ENCODE measurements at places on chromosomes 11 and 22. TPM values are rescaled to one million over a fixed set of nuclear protein-coding genes. Genes with fewer than 3 reads are reported as not detected.

SF3A1 gene
- 92.9 TPM for total RNA-seq

ADORA2A gene
- 14.7 TPM for total RNA-seq

MYBPC3 gene
- total RNA-seq = not detected

CREB3L1 gene
- 11.4 TPM for total RNA-seq

TBX10 gene
- not detected for total RNA-seq

COA4 gene
- total RNA-seq = 92.7 TPM

APOA5 gene
- not detected for total RNA-seq

POU2AF3 gene
- total RNA-seq = not detected

B3GAT1 gene
- total RNA-seq = 0.32 TPM

- H3K27ac ChIP-seq = no peak overlapping the region
- no peak for DNase-seq
- H3K4me1 ChIP-seq = no peaks in the 10 kb centered on the region
- H3K36me3 ChIP-seq = no peaks in the 10 kb centered on the region
- H3K27me3 ChIP-seq = no peaks in the 10 kb centered on the region
Observed at GRCh38 chr11:61098778-61099177, 3.5 kb upstream of the CD5 start.

GRCh38 chr22:46393873-46394272, 58.4 kb downstream of the TRMU start:
- DNase-seq = no peak
- H3K4me1 ChIP-seq = no peaks in the 10 kb centered on the region
- no peaks in the 10 kb centered on the region for H3K27me3 ChIP-seq
- no peak overlapping the region for H3K4me3 ChIP-seq

DNA sequence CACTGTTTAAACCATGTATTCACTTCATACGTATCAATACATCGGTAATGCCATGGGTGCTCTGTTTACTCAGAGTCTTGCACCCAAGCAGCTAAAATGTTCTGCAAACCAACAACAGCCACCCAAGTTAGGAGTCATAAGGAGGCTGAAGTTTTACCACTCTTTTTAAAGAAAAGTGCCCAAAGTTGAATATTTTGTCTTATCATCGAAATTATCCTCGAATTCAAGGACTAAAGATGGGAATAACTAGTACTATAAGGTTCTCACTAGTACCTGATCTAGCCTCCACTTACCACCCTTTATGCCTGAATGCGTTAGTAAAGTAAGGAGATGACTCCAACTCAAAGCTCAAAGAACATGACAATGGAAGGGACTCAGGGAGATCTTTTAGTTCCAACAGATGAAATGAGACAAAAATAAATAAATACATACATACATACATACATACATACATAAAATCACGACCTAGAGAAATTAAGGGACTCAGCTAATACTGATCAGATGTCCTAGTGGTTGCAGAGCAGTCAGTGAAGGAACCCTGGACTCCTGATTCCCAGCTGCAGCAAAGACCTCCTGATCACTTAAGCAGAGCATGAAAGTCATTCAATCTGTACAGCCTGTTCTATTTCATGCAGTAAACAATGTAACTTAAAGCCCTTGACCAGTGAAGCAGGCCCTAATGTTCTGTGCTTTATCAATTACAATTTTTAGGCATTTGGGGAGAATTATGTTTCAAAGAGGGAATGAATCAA, 7.7 kb downstream of the OSBP start:
- no peaks in the 10 kb centered on the region for H3K4me1 ChIP-seq
- H3K27me3 ChIP-seq = no peaks in the 10 kb centered on the region
- H3K27ac ChIP-seq = no peak overlapping the region

DNA sequence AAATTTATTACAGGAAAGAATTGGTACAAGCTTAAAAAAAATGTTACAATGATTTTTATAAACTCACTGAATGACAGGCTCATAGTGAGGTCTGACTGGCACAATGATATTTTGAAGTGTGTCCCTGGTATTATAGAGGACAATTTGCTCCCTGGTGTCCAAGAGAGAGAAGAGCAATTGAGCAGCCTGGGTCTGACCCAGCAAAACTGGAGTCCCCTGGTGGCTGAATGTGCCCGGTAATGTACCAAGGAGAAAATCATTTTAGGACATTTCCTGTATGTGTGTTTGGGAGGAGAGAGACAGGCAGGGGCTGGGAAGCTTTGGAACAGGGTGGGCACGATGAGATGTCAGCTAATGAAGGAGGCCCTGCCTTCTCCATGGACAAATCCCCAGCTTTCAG, 125.3 kb downstream of the APOL5 start:
- H3K4me3 ChIP-seq = no peak overlapping the region
- H3K27ac ChIP-seq = peak overlapping the region; percentile 21
- DNase-seq = no peak
- no peaks in the 10 kb centered on the region for H3K36me3 ChIP-seq

DNA sequence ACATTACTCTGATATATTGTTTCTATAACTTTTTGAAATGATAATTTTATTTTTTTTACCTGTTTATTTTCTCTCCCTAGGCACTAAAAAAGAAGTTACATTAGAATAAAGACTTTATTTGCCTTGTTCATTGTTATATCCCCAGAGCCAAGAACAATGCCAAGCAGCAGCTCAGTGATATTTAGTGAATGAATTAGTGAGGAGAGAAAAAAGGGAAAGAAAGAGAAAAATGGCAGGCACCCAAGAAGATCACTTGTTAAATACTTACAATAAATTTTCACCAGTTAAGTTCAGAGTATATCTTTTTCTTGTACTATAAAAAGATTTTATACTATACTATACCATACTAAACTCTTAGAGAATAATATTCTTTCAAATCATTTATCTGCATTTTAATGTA, 13.3 kb upstream of the ANO5 start:
- DNase-seq = no peak
- H3K27me3 ChIP-seq = no peaks in the 10 kb centered on the region
- H3K4me3 ChIP-seq = no peak overlapping the region

DNA sequence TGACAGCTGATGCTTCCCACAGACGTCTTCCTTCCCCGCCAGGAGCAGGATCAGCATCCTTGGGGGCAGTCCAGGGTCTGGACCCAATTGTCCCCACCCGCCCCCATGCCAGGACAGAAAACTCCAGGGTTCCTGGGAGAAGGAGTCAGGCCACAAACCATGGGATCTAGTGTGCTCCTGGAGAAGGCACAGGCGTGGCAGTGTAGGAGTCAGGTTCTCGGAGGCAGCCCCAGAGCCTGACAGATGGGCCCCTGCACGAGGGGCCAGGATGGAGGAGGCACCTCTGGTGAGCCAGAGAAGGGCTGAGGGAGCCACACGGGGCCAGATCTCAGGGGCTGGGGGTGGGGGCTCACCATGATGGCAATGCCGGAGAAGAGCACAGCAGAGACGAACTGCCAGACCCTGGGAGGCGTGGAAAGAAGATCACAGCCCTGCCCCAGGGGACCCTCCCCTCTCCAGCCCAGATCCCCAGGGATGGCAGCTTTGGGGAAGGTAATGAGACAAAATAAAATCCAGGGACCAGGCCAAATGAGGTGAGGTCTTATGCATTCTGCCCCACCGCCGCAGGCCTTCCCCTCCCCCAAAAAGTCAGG, 13.6 kb downstream of the TP53I11 start:
- H3K36me3 ChIP-seq = peaks cover 6% of the 10 kb centered on the region
- H3K4me1 ChIP-seq = no peaks in the 10 kb centered on the region
- H3K4me3 ChIP-seq = no peak overlapping the region
- DNase-seq = no peak

GRCh38 chr11:74085542-74085892, 76.6 kb upstream of the UCP3 start:
- no peak overlapping the region for H3K4me3 ChIP-seq
- H3K27me3 ChIP-seq = no peaks in the 10 kb centered on the region
- DNase-seq = no peak
- H3K27ac ChIP-seq = no peak overlapping the region

DNA sequence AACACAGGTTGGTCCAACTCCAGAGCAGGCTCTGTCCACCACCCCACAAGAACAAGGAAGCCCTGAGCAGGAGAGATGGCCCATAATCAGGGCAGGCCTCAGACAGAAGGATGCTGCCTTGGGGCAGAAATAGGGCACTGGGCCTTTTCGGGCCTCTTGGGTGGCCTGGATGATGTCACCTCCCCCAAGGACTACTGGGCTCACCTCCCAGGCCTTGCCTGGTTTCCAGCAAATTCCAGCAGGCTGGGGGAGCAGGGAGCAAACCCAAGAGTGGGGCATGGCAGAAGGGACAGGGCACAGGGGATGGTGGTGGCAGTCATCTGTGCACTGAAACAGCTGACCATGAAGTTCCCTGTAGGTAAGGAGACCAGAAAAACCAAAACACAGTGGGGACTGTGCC, 5.3 kb upstream of the NAA40 start:
- H3K36me3 ChIP-seq = no peaks in the 10 kb centered on the region
- H3K27ac ChIP-seq = no peak overlapping the region
- H3K4me1 ChIP-seq = no peaks in the 10 kb centered on the region
- H3K27me3 ChIP-seq = no peaks in the 10 kb centered on the region
- H3K4me3 ChIP-seq = no peak overlapping the region

GRCh38 chr11:65868076-65868667, 4.4 kb downstream of the EFEMP2 start:
- DNase-seq = no peak
- peaks cover 3% of the 10 kb centered on the region for H3K4me1 ChIP-seq
- peaks cover 64% of the 10 kb centered on the region for H3K36me3 ChIP-seq
- H3K27ac ChIP-seq = no peak overlapping the region
- H3K27me3 ChIP-seq = no peaks in the 10 kb centered on the region

GRCh38 chr11:5910540-5910939, 17.5 kb downstream of the OR52E5 start:
- no peak overlapping the region for H3K4me3 ChIP-seq
- H3K27me3 ChIP-seq = no peaks in the 10 kb centered on the region
- no peak for DNase-seq
- no peak overlapping the region for H3K27ac ChIP-seq
- no peaks in the 10 kb centered on the region for H3K4me1 ChIP-seq
- no peaks in the 10 kb centered on the region for H3K36me3 ChIP-seq

DNA sequence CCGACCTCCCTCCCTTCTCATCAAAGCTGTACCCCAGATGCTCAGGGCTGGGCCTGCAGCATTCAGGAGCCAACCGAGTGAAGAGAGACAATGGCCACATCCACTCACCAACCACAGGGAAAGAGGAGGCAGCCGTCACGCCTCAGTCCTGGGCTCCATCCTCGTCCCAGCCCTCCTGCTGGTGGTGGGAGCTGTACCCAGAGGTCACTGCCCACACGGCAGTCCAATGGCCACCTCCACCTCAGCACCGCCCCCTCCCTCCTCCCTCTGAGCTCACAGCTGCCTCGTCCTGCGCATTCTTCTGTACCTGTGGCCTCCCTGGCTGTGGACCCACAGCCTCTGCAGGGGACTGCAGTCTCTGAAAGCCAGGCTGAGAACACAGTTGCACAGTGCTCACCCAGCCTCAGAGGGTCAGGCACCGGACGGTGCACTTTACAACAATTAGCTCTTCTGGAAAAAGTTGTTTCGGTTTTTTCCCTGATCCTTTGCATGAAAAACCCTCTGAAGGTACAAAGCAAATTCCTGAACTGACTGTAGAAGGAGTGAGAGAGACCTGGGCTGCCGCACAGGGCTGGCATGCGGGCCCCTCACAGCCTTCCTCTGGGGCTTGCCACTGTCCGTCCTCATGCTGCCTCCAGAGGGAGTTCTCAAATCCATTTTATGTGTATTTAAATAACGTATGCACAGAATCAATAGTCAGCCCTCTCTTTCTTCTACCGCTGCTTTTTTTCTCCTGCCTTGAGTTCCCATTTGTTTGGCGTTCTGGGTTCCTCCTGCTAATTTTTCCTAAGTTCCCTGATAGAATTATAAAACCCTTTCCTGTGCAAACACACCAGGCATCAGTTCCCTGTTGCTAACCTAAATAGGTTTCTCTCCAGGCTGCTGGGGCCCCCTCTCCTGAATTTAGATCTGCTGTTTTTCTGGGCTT, 52.7 kb downstream of the PHF21B start:
- H3K27me3 ChIP-seq = no peaks in the 10 kb centered on the region
- no peak overlapping the region for H3K4me3 ChIP-seq
- H3K36me3 ChIP-seq = no peaks in the 10 kb centered on the region
- H3K27ac ChIP-seq = no peak overlapping the region

GRCh38 chr11:5384335-5384734, 723 bp downstream of the OR51M1 start:
- no peaks in the 10 kb centered on the region for H3K27me3 ChIP-seq
- H3K4me3 ChIP-seq = no peak overlapping the region
- H3K36me3 ChIP-seq = no peaks in the 10 kb centered on the region
- H3K27ac ChIP-seq = no peak overlapping the region
- no peaks in the 10 kb centered on the region for H3K4me1 ChIP-seq
- no peak for DNase-seq

GRCh38 chr11:65595543-65596281, at the start of gene KCNK7:
KCNK7 (minus strand) TSS chr11:65595800; CDS start chr11:65595772, 28 bp downstream.
- H3K27me3 ChIP-seq = no peaks in the 10 kb centered on the region
- peak within 1 kb of the TSS; percentile 14 for H3K27ac ChIP-seq
- DNase-seq = no peak

DNA sequence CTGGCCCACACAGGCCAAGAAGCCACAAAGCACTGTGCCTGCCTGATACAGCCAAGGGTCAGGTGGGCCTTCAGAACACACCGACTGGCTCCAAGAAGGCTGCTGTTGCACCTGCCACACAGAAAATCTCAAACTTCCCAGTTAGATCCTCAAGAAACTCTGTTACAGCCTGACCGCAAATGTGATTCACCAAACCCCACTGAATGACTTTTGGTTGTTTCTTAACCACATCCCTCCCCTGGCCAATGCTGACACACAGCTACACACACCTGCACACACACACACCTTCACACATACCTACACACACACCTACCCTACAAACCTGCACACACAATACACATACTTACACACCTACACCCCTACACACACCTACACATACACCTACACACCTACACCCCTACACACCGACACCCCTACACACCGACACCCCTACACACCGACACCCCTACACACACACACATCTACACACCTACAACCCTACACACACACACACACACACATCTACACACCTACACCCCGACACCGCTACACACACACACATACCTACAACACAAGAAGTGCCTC, 31.5 kb downstream of the CDKN1C start:
- no peaks in the 10 kb centered on the region for H3K27me3 ChIP-seq
- no peak for DNase-seq
- H3K4me1 ChIP-seq = no peaks in the 10 kb centered on the region
- no peak overlapping the region for H3K4me3 ChIP-seq

- no peaks in the 10 kb centered on the region for H3K27me3 ChIP-seq
- H3K36me3 ChIP-seq = no peaks in the 10 kb centered on the region
- H3K4me3 ChIP-seq = no peak overlapping the region
- no peak for DNase-seq
- no peak overlapping the region for H3K27ac ChIP-seq
Observed at GRCh38 chr11:33514079-33514925, 186.3 kb downstream of the C11orf91 start.

DNA sequence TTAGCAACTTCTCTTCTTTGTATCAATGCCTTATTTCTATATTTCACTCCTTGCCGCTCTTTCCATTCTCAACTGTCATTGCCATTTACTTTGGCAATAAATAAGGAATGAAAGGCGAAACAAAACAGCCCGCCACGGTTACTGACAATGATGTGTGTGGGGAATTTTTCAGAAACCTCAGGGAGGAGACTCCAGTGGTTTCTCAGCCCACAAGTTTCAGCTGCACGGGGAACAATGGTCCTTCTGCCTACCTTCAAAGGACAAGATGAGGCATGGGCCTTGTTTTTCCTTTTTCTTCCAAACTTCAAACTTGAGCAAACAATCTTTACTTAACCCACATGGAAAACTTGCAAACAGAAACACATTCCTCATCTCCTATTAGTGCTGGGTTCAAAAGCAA, 409.4 kb downstream of the METTL15 start:
- H3K4me3 ChIP-seq = no peak overlapping the region
- H3K27me3 ChIP-seq = no peaks in the 10 kb centered on the region
- H3K4me1 ChIP-seq = no peaks in the 10 kb centered on the region
- no peaks in the 10 kb centered on the region for H3K36me3 ChIP-seq
- DNase-seq = no peak
